AML-193 (cell line): ENCODE measurements at places on chromosomes 3 and 15.

- no peak for DNase-seq
Measured at GRCh38 chr3:192907784-192908183, 9.9 kb downstream of the MB21D2 start.

DNA sequence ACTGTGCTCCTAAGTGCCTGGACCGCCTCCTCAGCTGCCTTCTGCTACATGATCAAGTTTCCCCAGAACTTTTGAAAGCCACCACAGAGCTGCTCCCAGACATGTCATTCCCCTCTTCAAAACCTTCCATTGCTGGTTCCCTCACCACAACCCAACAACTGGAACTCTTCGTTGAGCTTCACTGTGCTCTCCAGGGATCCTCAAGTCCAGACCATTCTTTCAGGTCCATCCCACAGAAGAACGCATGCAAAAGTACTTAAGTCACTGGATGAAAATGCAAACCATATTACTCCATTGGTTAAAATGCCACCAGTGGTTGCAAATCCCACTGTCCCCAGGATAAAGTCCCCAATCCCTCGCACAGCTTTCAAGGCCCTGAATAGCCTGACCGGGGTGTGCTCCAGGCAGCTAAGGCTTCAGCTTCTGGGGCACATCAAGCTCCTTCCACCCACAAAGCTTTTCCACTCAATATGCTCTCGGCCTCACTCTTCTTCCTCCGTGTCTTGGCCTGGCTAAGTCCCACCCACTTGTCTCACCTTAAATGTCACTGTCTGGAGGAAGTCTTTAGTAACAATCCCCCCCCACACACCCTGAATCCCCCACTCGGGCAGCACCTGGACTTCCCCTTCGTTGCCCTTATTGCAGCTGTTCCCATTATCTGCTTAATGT lies 84.8 kb downstream of the XXYLT1 start:
- DNase-seq: no peak

DNA sequence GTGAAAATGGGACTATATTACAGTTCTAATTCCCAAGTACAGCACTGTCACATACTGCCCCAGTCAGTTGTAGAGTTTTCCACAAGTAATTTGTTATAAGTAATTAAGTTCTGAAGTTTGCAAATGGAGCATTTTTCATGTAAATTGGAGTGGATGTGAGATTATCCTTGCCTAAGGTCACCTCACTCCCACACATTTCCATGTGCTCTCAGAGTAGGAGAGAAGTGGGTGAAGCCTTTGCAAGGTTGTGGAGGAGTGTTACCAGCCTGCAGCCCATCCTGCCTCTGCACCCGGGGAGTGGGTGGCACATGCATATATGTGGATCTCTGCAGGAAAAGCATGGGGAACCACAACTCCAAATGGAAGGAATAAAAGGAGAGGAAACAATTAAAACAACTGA lies 169.8 kb downstream of the CD47 start:
- DNase-seq: no peak

DNA sequence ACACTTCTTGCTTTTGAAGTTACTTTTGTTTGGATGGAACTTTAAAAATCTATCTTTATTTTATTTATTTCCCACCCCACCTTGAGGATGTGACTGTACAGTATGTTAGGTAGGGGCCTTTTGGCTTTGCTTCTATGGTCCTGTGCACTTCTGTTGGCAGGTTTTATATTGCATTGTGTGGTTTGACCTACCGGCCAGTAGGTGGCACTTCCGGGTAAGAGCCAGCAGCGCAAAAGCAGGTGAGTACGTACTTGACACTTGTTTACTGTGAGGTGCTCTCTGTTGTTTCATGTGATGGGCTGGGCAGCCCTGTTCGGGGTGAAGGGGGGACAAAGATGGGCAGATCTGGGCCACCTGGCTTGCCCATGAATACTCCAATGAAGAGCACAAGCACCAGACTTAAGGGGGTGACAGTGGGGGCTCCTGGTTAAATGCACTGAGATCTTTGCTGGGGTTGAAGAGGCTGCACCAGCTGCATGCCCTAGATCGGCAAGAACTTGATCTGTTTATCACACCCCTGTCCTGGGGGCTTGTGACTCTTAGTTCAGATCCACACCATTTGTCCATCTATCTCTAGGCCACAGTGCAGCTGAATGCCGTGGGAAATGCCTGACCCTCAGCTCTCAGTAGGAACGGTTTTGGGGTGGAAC lies 131.6 kb downstream of the NLGN1 start:
- peak; percentile 32 for DNase-seq

DNA sequence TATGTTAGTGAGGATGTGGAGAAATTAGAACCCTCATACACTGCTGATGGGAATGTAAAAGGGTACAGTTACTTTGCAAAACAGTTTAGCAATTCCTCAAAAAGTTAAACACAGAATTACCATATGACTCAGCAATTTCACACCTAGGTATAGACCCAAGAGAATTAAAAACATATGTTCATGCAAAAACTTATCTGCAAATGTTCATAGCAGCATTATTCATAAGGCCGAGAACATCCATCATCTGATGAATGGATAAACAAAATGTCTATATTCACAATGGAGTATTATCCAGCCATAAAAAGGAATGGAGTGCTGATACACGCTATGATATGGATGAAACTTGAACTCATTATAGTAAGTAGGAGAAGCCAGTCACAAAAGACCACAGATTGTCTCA lies 10.3 kb downstream of the SEC13 start:
- DNase-seq: no peak

DNA sequence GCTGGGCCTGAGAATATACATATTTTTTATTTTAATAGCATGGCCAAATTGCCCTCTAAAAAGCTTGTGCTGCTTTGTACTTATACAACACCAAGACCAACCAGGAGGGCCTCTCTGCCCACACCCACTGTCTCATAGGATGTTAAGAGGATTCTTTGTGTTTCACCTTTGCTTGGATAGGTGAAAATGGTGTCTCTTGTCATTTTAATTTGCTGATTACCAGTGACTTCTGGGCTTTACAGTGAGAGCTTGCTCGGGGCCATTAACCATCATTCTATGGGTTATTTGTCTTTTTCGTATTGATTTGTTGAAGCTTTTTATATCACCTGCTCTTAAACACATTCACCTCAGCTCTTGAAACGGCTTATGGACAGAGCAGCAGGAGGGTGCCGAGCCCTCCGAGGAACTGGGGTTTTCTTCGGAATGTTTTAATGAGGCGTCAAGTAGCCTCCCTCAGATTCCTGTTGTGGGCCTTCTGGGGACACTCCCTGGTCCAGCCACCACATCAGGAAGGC lies 10.5 kb downstream of the PTH1R start:
- DNase-seq: no peak

DNA sequence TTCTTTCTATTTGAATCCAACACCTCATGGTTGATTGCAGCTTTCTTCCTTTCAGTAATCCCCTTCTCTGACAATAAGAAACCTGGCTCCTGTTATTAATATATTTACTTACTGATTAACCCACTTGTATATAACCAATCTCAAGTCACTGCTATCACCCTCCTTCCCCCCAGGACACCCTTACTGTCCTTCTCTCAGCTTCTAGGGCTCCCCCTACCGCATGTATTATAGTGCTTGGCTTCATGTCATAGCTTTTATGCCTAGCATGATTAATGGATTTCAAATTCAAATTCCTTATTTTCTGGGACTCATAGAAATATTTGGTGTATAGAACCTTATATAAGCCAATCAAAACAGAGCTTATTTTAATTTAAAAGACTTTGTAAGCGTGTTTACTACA lies 75.7 kb upstream of the BNIP2 start:
- DNase-seq: no peak
